ENCODE measurements at places on chromosomes 12 and 14.

- DNase-seq: no peak
Measured at GRCh38 chr12:79773896-79774295, 83.1 kb upstream of the PAWR start.

DNA sequence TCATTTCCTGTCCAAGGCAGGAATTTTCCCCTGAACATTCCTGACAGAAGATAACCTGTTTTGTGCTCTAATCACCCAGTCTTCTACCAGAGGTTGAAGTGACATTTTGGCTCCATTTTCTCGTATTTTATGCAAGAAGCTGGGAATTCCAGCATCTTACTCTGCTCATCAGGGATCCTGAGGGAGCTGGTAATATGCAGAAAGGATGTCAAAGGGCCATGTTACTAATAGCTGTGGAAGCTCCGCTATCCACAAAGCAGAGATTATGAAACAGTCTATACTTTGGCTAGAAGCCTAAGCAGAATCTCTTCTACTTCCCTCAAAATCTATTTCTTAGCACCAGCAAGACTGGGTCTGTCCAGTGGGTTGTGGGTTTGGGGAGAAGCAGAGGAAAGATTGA lies 613.0 kb downstream of the DIO2 start:
- no peak for DNase-seq

DNA sequence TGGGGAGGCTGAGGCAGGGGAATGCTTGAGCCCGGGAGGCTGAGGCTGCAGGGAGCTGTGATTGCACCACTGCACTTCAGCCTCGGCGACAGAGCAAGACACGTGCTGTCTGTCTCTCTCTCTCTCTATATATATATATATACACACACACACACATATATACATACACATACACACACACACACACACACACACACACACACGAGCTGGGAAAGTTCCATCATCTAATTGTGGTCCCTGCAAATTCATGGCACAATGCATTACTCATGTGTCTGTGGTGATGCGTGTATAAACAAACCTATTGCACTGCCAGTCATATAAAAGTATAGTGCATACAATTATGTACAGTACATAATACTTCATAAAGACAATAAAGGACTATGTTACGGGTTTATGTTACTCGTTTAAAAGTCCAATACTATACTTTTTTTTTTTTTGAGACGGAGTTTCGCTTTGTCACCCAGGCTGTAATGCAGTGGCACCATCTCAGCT lies 36.6 kb downstream of the WDR89 start:
- DNase-seq: no peak

DNA sequence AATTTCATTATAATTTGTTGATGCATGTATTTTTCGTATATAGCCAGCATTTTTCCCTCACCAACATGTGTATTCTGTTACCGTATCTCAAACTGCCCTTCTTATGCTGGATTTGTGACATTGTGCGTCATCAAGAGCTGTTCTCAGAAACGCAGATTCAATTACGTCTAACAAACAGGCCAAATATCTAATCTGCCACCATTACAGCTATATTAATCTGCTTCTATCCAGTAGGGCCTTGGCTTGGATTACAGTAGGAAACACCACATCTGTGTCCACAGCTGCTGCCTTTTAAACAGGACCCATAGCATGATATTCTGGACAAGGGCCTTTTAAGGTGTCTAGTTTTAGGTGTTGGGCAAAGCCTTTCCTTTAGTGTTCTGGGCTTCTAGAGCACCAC lies 140.6 kb downstream of the PDE3A start:
- DNase-seq: no peak

GRCh38 chr12:56346675-56347074 lies 8.0 kb downstream of the IL23A start:
- no peak for DNase-seq

DNA sequence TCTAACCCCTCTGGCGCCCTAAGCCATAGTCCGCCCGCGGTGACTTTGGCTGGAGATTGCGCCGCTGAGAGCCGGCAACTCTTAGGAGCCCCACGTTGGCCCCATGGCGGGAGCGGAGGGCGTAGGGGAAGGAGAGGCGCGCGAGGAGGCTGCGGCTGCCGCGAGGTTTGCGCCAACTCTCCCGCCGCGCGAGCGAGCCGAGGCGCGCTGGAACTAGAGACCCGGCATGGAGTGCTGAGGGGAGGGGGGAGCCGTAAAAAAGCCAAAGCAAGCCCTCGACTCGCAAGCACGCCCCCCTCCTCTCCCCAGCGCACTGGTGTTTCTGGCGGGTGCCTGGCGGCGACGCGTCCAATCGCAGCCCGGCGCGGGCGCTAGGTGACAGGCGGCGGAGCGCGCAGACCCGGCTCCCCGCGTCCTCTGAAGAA lies at the start of gene SYT10:
Gene SYT10, minus strand, starts transcription at position 233 of the 425 bp plus-strand sequence. CDS start 297 bp downstream, outside the sequence.
- no peak for DNase-seq

Data from anterior cingulate cortex (tissue), 58 donors.